ENCODE measurements at places on chromosomes 11 and 22. TPM values are rescaled to one million over a fixed set of nuclear protein-coding genes. Genes with fewer than 3 reads are reported as not detected.

The SPA17 gene
- 2.4 TPM for total RNA-seq

DNA sequence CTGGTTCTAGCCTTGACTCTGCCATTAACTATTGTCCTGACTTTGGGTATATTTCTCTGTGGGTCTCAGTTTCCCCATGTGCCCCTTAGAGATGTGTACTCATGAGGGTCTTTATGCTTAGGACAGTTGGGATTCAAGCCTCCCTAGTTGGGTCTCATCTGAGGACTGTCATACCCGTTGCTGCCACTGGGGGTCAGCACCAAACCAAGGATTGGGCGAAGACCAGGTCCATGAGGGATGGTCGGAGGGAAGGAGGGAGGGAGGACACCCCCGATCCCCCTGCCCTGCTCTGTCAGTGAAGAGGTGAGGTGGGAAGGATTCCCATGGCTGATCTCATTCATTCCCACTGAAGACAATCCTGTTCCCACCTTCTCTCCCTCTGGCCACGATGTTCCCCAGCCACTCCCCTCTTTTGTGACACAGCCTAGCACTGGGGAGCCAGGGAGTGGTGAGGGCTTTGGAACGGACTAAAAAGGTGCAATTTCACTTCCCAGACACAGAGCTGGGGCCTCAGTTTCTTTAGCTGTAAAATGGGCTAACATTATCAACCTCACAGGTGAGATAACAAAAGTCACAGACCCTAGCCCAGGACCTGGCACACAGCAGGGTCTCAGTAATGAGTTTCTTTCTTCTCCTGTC is 12.4 kb upstream of the KLHL35 start:
- DNase-seq = peak; percentile 46

The TEAD1 gene
- 0.41 TPM for total RNA-seq

DNA sequence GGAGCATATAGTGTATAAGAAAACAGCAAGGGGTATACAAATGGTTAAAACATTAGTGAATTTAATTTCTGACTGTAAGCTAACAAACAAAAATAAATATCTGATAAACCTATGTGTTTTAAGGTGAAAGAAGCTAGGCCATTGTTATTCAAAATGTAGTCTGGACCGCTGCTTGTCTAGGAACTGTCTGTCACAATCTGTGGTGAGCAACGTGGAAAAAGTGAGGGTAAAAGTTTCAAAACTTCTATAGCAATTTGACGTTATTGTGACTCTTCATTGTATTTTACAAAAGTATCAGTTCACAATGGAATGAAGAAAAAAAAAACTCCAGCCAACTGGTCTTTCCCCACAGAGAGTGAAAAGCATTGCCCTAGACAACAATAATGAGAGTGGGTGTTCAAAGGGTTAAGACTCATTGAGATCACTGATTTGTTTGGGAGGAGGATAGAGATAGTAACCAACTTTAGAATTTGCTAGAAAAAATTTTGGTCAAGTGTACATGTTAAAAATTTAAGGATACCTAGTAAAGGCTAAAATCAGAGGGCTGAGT is 79.1 kb downstream of the UVRAG start:
- DNase-seq = no peak

DNA sequence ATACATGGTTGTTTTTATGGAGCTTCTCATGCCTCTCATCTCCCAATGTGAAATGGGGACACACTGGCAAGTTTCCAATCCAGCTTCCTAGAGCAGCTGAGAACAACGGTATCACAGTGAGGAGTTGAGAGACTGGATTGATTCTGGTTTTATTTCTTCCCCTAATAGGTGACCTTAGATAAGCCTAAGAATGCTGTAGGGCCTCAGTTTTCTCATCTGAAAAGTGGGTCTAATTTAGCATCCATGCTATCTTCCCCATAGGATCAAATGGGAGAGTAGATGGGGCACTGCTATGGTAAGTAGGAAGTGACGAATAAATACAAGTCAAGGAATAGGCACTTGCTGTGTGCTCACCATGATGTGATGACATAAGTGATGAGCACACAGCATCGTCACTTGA is 61.1 kb upstream of the PHOX2A start:
- DNase-seq = no peak

GRCh38 chr22:35375031-35375430 is 5.9 kb upstream of the HMOX1 start:
- DNase-seq = no peak

The BANF1 gene
- 284 TPM for total RNA-seq

- DNase-seq = no peak
Measured at GRCh38 chr11:28666632-28667031, 558.4 kb downstream of the METTL15 start.

DNA sequence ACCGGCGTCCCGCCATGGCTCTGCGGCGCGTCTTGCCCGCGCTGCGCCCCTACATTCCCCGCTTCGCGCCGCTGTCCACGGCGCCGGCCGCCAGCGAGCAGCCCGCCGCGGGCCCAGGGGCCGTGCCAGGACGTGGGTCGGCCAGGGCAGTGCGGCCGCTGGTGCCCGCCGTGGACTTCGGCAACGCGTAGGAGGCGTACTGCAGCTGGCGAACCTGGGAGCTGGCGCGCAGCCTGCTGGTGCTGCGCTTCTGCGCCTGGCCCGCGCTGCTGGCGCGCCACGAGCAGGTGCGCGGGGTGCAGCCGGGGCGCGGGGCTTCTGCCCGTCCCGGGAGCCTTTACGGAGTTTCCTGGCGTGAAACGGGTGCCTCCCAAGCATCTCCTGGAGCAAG is 20.1 kb downstream of the DGCR6L start:
- no peak for DNase-seq

DNA sequence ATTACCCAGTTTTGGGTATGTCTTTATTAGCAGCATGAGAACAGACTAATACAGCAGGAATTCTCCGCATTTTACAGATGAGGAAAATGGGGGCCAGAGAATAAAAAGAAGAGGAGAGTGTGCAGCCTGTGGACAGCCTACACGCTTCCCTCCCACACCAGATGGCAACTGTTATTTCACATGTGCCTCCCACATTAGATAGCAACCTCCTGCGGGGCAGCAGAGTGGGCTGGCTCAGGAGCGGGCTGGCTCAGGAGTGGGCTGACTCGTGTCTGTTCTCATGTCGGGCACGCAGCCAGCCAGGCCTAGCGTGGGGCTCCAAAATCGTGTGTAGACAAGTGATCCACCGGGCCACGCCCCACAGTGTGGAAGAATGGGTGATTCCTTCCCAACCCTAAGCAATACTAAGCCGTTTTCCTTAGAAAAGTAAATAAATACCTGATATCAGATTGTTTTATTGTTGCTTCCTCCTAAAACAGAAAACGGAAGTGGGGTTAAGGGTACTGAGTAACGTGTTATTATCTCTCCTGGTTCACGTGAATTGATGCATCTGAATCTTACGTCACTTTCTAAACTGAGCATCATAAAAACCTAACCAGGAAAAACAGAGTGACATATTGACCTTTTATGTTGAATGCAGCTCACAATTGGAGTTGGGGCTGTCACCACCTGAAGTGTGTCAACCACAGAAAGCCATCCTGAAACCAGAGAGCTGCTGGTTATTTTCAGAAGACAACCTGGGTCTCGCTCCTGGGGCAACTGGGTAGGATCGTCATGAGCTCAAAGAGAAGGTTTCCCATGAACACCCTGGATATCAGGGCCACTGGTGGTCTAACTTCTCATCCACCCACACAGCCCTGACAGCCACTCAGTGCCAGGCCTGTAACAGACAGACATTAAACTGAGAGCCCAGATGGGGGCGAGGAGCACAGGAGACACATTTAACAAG is 3.3 kb downstream of the TTLL1 start:
- no peak for DNase-seq
